ENCODE measurements at places on chromosomes 1 and 21. TPM values are rescaled to one million over a fixed set of nuclear protein-coding genes. Genes with fewer than 3 reads are reported as not detected.
A peak's percentile ranks its signal among the peaks of the same experiment; 100 is the strongest.

DNA sequence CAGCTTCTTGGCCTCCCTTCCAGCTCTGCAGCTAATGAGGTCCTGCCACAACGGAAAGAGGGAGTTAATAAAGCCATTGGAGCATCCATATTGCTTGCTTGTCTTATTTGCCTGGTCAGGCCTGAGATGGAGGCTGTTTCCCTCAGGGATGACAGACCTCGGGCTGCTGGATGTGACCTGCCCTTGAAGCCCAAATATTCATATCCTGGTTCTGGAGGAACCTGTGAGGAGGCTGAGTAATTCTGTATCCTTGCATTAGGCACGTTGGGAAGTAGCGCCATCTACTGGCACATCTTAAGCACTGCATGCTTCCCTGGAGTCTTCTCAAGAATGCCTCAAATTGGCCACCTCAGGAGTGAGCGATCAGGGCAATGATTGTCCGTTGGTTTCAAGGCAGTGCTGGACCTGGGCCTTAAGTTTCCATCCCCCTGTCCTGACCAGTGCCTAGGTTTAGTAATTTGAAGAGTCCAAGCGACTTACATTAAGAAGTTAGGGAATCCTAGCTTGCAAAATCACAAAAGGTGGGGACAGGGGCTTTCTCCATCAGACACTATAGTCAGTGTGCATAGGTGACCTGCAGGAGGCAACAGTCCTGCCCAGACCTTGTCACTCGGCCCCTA, 13.8 kb upstream of the NASP start:
- DNase-seq = no peak
- peaks cover 39% of the 10 kb centered on the region for H3K36me3 ChIP-seq
- H3K4me1 ChIP-seq = no peaks in the 10 kb centered on the region
- no peak overlapping the region for H3K4me3 ChIP-seq

DNA sequence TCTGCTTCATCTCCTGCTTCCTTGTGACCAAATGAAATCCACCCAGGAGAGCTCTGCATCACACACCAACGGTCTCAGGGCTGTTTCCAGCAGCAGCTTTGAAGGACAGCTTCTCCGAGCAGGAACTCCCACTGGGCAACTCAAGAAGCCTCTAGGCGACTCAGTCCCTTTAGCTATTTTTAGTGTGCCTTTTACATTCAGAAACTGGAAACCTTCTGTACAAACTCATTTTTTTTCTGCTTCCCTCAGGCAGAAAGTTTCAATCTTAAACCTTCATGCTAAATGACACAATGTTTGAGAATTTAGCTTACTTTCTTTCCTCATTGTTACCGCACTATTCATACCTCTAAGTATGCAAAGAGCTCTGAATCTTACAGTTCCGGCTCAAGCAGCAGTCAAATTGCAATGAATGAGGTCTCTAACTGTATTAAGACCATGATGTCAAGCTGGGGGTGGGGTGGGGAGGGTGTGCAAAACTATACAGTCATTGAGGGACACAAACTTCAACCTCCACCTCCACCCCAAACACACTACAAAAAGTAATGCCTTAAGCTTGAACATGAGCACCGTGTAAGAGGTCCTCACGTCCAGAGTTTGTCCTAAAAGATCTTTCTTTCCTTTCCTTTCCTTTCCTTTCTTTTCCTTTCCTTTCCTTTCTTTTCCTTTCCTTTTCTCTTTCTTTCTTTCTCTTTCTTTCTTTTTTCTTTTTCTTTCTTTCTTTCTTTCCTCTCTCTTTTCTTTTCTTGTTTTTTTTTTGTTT, 16.4 kb upstream of the TARBP1 start:
- H3K27me3 ChIP-seq = no peaks in the 10 kb centered on the region
- H3K4me3 ChIP-seq = no peak overlapping the region
- H3K27ac ChIP-seq = peak overlapping the region; percentile 80
- H3K4me1 ChIP-seq = peaks cover 34% of the 10 kb centered on the region

DNA sequence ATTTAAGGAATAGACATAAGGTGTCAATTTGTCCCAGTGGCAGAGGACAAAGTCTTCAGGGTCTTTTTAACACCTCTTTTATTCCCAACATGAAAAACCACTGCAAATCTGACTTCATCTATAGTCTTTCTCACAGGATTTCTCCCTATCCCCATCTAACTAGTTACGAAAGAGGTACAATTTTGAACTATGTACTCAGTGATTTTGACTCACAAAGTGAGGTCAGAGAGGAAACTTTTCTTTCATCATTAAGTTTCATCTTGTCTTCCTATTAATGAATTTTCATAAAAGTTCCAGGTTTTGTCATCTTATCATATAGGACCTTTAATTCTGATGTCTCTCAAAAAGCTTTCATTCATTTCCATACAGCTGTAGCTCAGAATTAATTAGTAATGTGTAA, 63.3 kb downstream of the ASH1L start:
- H3K4me1 ChIP-seq = peaks cover 2% of the 10 kb centered on the region
- H3K4me3 ChIP-seq = no peak overlapping the region
- H3K36me3 ChIP-seq = no peaks in the 10 kb centered on the region
- no peak overlapping the region for H3K27ac ChIP-seq
- no peaks in the 10 kb centered on the region for H3K27me3 ChIP-seq

LCE1C gene
- polyA plus RNA-seq = 1.8 TPM

GRCh38 chr1:228871314-228872061, 136.2 kb downstream of the RHOU start:
- no peak overlapping the region for H3K4me3 ChIP-seq
- H3K27ac ChIP-seq = no peak overlapping the region
- H3K4me1 ChIP-seq = no peaks in the 10 kb centered on the region
- no peak for DNase-seq
- H3K36me3 ChIP-seq = no peaks in the 10 kb centered on the region

GRCh38 chr1:185155600-185156287, 1.0 kb downstream of the TRMT1L start:
- peaks cover 2% of the 10 kb centered on the region for H3K36me3 ChIP-seq
- H3K4me3 ChIP-seq = peak overlapping the region; percentile 95
- no peak for DNase-seq
- H3K27me3 ChIP-seq = no peaks in the 10 kb centered on the region
- peaks cover 6% of the 10 kb centered on the region for H3K4me1 ChIP-seq

PROX1 gene
- 0.24 TPM for polyA plus RNA-seq

DNA sequence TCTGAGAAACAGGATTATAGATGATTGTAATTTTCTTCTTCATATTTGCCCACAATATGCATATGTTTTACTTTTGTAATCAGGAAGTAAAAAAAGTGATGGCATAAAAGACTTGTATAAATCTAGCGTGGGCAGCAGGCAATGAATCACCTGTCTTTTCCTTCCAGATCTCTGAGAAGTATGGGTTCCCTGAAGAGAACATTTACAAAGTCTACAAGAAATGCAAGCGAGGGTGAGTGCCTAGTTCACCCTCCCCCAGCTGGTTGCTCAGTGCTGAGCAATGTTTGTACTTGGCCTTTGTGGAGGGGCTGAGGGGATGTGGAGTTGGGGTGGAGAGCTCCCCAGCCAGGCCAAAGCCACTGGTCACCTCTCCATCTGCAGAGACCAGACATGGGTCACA, 30.7 kb downstream of the GRHL3 start:
- no peaks in the 10 kb centered on the region for H3K4me1 ChIP-seq
- DNase-seq = no peak
- no peak overlapping the region for H3K27ac ChIP-seq
- no peak overlapping the region for H3K4me3 ChIP-seq

DNA sequence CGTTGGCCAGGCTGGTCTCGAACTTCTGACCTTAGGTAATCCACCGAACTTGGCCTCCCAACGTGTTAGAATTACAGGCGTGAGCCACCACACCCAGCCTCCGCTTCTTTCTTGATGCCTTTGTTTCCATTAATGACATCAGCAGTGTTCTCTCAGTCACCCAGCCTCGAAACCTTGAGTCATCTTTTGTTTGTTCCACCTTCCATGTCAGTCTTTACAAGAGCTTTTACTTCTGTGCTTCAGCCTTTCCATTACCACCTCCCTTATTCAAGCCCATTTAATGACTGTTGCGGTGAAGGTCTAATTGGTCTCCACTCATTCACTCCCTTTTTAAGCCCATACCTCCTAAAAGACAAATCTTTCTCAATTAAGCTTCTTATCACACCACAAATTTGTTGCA, 146.6 kb upstream of the ADGRL2 start:
- no peak overlapping the region for H3K4me3 ChIP-seq
- no peaks in the 10 kb centered on the region for H3K4me1 ChIP-seq
- no peaks in the 10 kb centered on the region for H3K36me3 ChIP-seq
- no peak for DNase-seq
- no peaks in the 10 kb centered on the region for H3K27me3 ChIP-seq

RHD gene
- polyA plus RNA-seq = not detected

DNA sequence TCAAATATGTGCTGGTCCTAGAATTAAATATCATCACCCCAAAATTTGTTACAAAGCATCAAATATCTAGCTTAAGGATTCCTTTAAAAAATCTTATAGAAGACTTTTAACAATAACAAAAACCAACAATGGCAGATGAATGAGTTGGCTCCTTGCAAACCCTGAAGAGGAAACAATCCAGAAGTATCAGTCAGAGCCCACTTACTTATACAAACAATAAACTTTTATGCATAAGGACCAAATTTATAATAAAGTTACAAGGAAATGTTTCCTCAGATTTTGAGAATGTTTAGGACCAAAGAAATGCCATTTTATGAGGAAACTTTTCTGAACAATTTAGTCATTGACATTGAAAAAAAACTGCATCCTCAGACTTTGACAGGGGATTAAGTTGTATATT, 52.7 kb downstream of the LPAR3 start:
- no peak overlapping the region for H3K4me3 ChIP-seq
- H3K27me3 ChIP-seq = no peaks in the 10 kb centered on the region
- no peaks in the 10 kb centered on the region for H3K36me3 ChIP-seq
- no peak overlapping the region for H3K27ac ChIP-seq
- no peak for DNase-seq
- H3K4me1 ChIP-seq = peaks cover 33% of the 10 kb centered on the region

CAMK1G gene
- polyA plus RNA-seq = not detected

RIPPLY3 gene
- 0.05 TPM for polyA plus RNA-seq

DNA sequence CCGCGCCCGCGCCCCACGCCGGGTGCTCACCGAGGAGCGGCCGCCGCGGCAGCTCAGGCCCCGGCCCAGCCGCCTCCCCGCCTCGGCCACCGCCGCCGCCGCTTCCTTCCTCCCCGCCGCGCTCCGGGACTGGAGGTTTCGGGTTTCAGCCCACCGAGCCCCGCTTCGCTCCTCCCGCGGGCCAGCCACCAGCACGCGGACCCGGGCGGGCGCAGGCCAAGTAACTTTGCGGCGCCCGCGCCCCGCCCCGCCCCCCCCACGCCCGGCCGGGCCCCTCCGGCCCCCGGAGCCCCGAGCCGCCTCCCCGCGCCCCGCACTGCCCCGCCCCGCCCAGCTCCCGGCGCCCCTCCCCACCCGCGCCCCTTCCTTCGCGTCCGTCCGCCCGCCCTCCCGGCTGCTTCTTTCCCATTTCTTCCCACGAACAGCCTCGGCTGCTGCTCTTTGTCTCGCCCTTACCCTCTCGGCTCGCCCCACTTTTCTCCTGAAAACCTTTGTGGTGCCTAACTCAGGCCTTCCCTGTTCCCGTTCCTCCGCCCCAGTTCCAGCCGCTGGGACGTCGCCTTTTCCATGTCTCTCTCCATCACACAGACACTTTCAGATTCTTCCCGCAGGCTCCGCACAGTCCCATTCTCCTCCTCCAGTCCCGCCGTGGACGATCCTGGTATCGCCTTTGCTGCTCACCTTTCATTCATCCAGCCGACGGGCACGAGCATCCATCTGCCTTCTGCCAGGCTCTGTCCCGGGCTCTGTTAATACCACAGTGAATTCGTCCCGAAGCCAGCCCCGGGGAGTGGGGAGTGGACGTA, at the start of gene GPR161:
TSS of gene GPR161 (minus strand) at position 222 of the 806 bp plus-strand sequence. CDS start 32,080 bp downstream, outside the sequence.
- peaks cover 15% of the 10 kb centered on the region for H3K4me1 ChIP-seq
- H3K27me3 ChIP-seq = no peaks in the 10 kb centered on the region
- no peak within 1 kb of the TSS for H3K27ac ChIP-seq
- DNase-seq = no peak
- H3K36me3 ChIP-seq = no peaks in the 10 kb centered on the region

FCMR gene
- 1.8 TPM for polyA plus RNA-seq

DNA sequence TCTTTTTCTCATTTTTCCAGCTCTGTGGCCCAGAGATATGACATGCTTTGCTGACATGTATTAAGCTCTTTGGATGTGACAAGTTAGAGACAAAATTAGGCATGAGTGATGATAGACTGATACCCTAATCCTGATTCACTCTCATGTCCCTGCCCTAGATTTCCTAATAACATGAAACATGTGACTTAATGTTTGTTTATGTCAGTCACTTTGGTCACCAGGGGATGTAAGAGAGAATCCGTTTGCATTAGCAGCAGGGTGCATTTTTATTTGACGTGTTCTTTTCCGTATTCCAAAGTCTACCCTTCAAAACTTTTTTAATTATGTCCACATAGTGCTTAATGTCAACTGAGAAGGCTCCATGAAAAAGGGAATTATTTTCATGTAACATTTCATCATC, 192.4 kb downstream of the HMCN1 start:
- no peaks in the 10 kb centered on the region for H3K27me3 ChIP-seq
- no peaks in the 10 kb centered on the region for H3K36me3 ChIP-seq
- H3K27ac ChIP-seq = no peak overlapping the region

- H3K4me1 ChIP-seq = no peaks in the 10 kb centered on the region
- H3K4me3 ChIP-seq = no peak overlapping the region
- H3K27me3 ChIP-seq = no peaks in the 10 kb centered on the region
- DNase-seq = no peak
- H3K27ac ChIP-seq = no peak overlapping the region
Measured at GRCh38 chr1:168069384-168069783, 67.3 kb downstream of the GPR161 start.

KRTAP19-3 gene
- polyA plus RNA-seq = not detected

CR1L gene
- not detected for polyA plus RNA-seq

DNA sequence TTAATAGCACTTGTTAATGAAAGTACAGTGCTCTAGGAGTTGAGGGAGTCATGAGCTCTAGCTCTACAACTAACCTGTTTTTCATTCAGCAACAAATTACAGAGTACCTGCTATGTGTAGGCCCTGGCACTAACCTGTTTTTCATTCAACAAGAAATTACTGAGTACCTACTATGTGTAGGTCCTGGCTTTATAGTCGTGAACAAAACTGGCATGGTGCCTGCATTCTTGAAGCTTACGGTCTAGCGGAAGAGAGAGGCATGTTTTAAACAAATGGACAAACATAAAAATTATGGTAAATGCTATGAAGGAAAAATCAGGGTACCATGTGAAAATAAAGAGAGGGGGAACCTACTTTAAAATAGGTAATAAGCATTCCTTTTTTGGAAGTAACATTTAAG, 2.2 kb upstream of the UBAP2L start:
- H3K4me3 ChIP-seq = peak overlapping the region; percentile 92
- H3K4me1 ChIP-seq = peaks cover 23% of the 10 kb centered on the region
- H3K27ac ChIP-seq = no peak overlapping the region
- peaks cover 9% of the 10 kb centered on the region for H3K36me3 ChIP-seq
- no peak for DNase-seq
- H3K27me3 ChIP-seq = no peaks in the 10 kb centered on the region

GRCh38 chr1:41537788-41538351, 53.4 kb upstream of the EDN2 start:
- H3K36me3 ChIP-seq = no peaks in the 10 kb centered on the region
- no peaks in the 10 kb centered on the region for H3K4me1 ChIP-seq
- H3K4me3 ChIP-seq = no peak overlapping the region

PLPPR5 gene
- 0.50 TPM for polyA plus RNA-seq

Measured in keratinocyte (primary cell).